Activated naive CD4-positive, alpha-beta T cell treated with anti-CD3 and anti-CD28 coated beads for 36 hours (primary cell): ENCODE measurements at places on chromosomes 7 and 10. TPM values are rescaled to one million over a fixed set of nuclear protein-coding genes. Genes with fewer than 3 reads are reported as not detected.

GRCh38 chr7:34939175-34939574 is 98.1 kb downstream of the DPY19L1 start:
- DNase-seq, result no peak
- H3K4me3 ChIP-seq, result no peak overlapping the region
- no peaks in the 10 kb centered on the region for H3K27me3 ChIP-seq
- H3K27ac ChIP-seq, result no peak overlapping the region
- H3K36me3 ChIP-seq, result peaks cover 7% of the 10 kb centered on the region
- H3K4me1 ChIP-seq, result no peaks in the 10 kb centered on the region

- no peak for DNase-seq
- H3K4me3 ChIP-seq, result no peak overlapping the region
- no peaks in the 10 kb centered on the region for H3K36me3 ChIP-seq
- no peak overlapping the region for H3K27ac ChIP-seq
These were observed 65.7 kb upstream of the FAM204A start for GRCh38 chr10:118407777-118408176.

DNA sequence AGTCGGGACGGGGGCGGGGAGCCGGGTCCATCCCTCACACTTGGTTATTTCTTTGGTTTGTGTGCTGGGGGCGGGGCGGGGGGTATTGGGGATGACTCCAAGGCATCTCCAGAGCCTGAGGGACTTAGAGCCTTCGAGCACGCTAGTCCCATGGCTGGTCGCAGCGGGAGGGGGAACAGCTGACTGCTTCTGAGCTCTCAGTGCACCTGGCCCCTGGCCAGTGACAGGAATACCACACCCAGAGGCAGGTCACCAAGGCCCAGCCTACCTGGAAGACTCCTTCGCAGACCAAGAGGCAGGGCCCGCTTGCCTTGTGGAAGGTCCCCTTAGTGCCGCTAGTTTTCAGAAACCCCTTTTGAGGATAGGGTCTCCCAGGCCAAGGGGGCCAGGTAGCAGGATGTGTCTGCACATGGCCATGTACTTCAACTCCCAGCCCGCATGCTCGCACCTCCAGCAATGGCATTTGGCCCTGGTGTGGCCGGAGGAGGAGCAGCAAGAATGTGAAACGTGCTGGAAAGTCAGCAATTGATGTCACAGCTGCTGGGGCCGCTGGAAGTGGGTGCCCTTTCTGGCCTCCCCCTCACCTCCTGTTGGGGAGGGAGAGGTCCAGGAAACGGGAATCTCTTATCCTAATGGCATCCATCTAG is 40.3 kb downstream of the AGAP3 start:
- DNase-seq, result no peak
- H3K36me3 ChIP-seq, result peaks cover 7% of the 10 kb centered on the region
- no peaks in the 10 kb centered on the region for H3K27me3 ChIP-seq
- no peak overlapping the region for H3K4me3 ChIP-seq
- H3K27ac ChIP-seq, result no peak overlapping the region

GRCh38 chr10:28906011-28906411 is 228.7 kb downstream of the BAMBI start:
- no peak overlapping the region for H3K4me3 ChIP-seq
- peaks cover 2% of the 10 kb centered on the region for H3K27me3 ChIP-seq
- H3K4me1 ChIP-seq, result no peaks in the 10 kb centered on the region
- no peak for DNase-seq

CYP2E1 gene
- not detected for total RNA-seq

GBX1 gene
- total RNA-seq, result not detected
